ENCODE measurements at places on chromosomes 11 and 22.

- DNase-seq: no peak
Measured at GRCh38 chr11:66595245-66595904, 2.4 kb downstream of the CCS start.

GRCh38 chr11:43419460-43419859 lies 60.7 kb downstream of the TTC17 start:
- DNase-seq: peak; percentile 39

GRCh38 chr11:11980841-11981308 lies 27.6 kb downstream of the DKK3 start:
- DNase-seq: peak; percentile 76

- DNase-seq: no peak
Measured at GRCh38 chr11:1843098-1843473, 4.3 kb downstream of the TNNI2 start.

GRCh38 chr11:71086687-71087258 lies 165.6 kb downstream of the SHANK2 start:
- peak; percentile 5 for DNase-seq

Data from fibroblast of skin of scalp (primary cell).